CD4-positive, alpha-beta T cell treated with Interferon alpha-2 for 1 hour (primary cell): ENCODE measurements at places on chromosomes 3 and 15.
A peak's percentile ranks its signal among the peaks of the same experiment; 100 is the strongest.

GRCh38 chr15:90188914-90189748 is 12.0 kb upstream of the SEMA4B start:
- DNase-seq: no peak

DNA sequence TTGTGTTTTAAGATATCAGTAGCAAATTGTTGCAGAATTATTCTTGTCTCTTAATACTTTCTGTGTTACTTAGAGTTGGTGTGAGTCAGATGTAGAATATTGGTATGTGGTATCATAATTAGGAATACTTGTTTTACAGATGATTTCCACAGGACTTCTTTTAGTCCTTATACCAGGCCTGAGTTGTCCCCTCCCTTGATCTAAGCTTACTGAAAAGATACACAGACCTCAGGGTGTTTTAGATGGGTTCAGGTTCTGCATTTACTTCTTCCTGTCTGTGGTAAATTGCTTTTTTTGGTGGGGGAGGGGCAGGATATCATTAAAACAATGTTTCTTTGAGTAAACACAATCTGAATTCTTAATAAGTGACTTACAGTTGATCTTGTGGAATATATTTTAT is 14.2 kb downstream of the DZIP3 start:
- peak; percentile 4 for DNase-seq

DNA sequence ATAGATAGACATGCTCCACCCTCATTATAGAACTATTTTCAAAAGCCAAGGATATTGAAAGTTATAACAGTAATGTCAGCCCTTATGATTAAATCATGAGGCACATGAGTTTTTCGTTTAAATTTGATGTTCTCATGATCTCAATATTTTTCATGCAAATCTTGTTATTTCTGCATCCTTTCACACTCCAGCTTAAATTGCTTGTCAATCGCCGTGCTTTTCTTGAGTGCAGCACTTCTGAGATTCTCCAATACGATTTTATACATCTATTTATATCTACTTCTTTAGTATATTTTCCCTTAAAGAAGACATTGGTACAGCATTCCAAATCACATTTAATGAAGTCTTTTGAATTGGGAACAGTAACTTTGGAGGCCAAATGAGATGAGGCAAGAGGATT is 171.2 kb upstream of the GBE1 start:
- no peak for DNase-seq

DNA sequence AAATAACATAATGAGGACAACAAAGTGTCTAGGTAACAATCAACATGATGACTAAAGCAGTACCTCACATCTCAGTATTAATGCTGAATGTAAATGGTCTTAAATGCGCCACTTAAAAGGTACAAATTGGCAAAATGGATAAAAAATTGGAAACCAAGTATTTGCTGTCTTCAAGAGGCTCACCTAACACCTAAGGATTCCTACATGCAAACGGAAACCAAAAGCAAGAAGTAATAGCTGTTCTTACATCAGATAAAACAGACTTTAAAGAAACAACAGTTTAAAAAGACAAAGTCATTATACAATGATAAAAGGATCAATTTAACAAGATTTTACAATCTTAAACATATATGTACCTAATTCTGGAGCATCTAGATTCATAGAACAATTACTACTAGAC is 22.5 kb downstream of the CSNK1G1 start:
- DNase-seq: no peak

DNA sequence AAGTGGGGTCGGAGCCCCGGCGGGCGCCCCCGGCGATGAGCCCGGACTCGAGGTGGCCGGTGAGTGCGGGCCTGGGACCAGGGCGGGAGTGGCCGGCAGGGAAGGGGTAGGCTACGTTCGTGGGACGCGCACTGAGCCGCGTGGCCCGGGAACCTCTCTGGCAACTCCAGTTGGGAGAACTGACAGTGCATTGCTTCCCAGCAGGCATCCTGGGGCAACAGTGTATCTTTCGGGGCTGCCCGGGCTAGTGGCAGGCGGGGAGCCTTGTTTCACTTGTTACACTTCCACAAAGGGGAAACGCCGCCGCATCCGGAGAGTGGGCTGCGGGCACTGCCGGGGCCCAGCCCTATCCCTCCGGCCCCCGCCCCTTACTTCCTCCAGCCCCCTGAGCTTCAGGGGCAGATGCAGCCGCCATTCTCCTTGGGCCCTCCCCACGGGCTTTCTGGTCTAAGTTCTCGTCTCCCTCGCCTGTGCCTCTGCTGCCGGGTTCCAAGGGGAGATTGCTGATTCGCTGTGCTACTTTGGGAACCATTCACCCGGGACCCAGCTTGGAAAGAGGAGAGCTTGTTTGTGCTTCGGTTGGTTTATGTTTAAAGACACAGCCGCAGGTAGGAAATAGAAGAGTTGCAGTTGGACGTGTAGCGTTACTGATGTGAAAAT is 675 bp downstream of the BRPF1 start:
- peak; percentile 64 for DNase-seq

GRCh38 chr3:31952205-31952604 is 28.9 kb downstream of the OSBPL10 start:
- DNase-seq: peak; percentile 50

GRCh38 chr15:67130166-67130565 is 64.8 kb downstream of the SMAD3 start:
- DNase-seq: no peak

- no peak for DNase-seq
Observed at GRCh38 chr3:171108066-171108465, 81.5 kb upstream of the SLC2A2 start.

DNA sequence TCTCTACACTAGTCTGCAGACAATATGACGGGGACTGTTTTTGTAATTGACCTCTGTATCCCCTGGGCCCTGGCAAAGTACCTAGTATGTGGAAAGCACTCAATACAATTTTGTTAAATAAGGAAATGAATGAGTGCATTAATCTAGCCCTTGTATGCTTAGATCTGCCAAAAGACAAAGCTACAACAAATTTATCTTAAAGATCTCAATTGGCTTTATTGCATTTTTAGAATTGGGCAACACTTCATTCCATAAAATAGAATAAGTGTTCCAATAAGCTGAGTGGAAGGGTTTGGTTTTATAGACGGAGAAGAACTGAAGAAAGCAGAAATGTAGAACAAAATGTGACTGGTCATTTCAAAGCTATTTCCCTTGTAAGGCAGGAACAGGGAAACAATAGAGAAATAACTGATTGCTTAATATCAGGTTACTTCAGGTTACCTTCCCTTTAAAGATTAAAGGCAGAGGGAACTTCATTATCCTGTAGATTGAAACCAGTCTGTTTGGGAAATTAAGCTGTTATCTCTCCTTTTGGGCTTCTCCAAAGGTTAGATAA is 108.3 kb upstream of the MME start:
- DNase-seq: no peak

DNA sequence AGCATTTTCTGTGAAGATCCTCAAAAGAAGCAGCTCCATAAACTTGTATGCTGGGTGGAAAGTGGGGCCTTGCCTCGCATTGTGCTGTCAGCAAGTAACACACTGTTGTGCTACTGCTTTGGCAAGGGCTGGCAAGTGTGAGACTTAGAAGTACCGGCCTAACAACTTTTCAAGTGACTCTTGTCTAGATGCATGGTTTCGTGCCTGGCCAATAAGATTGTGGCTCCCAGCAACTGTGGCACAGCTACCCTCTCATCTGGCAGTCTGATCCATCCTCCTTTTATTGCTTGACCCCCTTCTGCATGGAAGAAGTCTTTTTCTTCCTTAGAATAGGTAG is 79.4 kb upstream of the VEPH1 start:
- DNase-seq: no peak

DNA sequence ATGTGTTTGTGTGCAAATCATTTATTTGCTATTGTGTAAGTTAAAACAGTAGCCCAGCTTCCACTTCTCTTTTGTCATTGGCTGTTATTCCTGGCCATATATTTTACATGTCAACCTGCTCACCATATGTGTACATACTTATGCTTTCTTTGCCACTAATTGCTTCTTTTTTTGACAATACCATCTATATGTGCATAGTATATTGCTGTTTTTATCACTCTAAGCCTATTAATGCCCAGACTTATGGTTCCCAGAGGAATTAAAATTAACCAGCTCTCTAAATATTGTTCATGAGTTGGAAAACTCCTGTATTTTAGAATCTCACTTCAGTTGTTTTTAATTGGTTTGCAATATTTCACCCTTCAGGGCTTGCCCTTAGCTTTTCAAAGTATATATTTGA is 428.9 kb downstream of the MECOM start:
- no peak for DNase-seq

- DNase-seq: no peak
Observed at GRCh38 chr15:47872869-47873432, 155.6 kb downstream of the SEMA6D start.

GRCh38 chr15:66411190-66411589 is 24.5 kb downstream of the MAP2K1 start:
- DNase-seq: no peak

DNA sequence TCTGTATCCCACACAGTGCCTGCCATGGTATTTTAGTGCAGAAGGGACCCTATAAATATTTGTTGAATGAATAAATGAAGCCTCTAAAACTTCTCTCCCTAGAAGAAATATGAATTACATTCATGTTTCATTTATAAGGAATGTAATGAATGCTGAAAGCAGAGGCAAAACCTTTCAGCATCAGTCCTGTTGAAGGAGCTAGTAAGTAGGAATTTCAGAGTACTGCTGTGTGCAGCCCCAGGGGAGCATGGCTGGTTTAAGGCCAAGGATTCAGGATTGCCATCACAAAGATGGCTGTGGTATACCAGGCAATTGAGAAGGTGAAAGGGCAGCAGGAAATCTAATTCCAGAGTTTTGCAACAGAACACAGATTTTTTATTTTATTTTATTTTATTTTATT is 1131.4 kb downstream of the IGSF11 start:
- DNase-seq: no peak

GRCh38 chr3:128337305-128337704 is 129.4 kb downstream of the DNAJB8 start:
- no peak for DNase-seq

GRCh38 chr3:124315215-124316033 is 323.5 kb upstream of the ROPN1 start:
- no peak for DNase-seq

- no peak for DNase-seq
Observed at GRCh38 chr15:44319385-44319784, 30.9 kb downstream of the GOLM2 start.

DNA sequence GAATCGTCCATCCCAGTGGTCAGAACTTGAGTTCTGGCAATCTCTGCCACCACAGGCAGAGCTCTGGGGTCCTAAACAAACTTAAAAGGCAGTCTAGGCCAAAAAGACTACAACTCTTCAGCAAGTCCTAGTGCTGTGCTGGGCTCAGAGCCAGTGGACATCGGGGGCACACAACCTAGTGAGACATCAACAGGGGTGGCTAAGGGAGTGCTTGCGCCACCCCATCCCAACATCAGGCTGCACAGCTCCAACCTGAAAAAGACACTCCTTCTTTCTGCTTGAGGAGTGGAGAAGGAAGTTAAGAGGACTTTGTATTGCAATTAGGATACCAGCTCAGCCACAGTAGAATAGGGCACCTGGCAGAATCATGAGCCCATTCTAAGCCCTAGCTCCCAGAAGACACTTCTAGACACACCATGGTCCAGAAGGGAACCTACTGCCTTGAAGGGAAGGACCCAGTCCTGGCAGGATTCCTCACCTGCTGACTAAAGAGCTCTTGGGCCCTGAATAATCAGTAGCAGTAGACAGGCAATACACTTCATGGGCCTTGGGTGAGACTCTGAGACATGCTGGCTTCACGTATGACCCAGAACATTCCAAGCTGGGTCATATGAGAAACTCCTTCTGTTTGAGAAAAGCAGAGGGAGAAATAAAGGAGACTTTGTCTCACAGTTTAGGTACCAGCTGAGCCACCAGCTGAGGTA is 72.0 kb downstream of the TFDP2 start:
- DNase-seq: no peak

GRCh38 chr3:195806211-195806915 is 5.4 kb downstream of the MUC4 start:
- DNase-seq: no peak

DNA sequence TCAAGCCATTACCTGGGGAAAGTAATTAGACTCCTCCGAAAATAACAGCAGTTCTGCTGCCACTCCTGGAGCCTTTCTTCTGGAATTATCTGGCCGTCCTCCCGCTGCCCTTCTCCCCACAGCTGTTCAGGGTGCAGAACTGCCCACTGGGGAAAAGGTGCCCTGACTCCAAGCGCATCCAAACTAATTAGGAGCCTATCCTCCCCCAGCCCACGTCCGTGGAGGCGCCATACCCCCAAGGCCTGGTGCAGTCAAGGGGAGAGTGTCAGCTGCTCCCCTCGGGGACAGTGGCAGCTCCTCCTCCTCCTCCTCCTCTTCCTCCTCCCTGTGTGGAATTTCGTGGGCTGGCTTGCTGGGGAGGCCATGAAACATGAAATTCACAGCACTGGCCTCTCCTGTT is 177.2 kb downstream of the XXYLT1 start:
- DNase-seq: no peak

DNA sequence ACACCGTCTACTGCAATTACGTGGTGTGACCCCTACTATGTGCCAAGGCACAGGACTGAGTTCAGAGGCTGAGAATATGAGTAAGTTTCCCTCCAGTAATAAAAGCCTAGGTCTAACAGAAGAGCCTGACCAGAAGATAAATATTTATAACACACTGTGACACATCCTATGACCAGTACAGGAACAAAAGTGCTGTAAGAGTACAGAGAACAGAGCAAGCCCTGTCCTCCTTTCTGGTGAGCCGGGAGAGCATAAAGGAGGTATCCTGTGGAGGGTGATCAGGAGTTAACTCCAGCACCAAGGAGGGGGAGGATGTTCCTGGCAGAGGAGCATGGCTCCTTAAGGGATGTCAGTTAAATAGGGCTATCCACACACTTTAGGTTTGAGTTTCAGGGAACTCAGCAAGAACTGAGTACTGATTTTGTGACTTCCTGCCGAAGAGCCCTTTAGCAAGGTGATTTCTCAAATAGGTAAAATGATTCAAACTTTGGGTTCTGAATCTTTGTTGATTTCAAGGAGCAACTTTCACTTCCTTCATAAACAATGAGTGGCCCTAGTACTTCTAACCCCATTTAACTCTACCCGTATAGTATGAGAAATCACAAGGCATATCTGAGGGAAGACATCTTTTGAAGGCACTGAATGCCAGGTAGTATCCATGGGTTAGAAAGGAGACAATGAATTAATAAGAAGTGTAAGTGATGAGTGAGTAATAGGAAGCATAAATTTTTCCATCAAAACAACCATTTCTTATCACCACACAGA is 198.0 kb downstream of the THRB start:
- no peak for DNase-seq

DNA sequence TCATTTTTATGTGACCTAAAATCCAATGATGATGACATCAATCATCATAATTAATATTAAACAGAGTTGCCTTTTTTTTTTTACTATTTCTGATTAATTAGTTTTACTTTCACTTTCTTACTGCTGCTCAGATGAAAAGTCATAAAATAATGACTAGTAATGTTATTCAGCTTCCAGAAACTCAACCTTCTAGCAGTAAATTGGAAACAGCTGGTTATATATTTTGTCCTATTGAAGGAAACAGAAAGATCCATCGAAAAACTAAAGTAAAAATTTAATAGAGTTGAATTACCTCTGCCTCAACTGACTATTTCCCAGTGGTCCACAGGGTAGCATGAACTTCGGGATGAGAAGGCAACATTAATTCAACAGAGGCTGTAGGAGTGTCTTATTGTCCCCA is 107.1 kb upstream of the PTX3 start:
- DNase-seq: no peak
